ENCODE measurements at places on chromosomes 11 and 22.

GRCh38 chr11:88179141-88179540 is 3.9 kb upstream of the RAB38 start:
- no peak for DNase-seq

DNA sequence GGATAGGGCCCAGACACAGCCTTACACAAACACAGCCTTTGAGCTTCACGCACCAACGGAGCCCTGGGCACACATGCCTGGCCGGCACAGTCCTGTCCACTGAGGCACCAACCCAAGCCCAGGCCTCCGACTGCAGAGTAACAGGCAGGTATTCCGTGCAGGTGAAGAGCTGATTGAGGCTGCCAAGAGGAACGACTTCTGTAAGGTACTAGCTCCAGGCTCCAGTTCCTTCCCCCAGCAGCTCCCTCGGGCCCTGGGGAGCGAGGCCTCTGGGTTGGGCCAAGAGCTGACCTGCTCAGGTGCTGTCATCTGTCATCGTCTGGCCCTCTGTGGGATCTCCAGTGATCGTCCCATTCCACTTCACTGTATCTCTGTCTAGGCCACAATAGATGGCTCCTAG is 3.2 kb upstream of the MDK start:
- no peak for DNase-seq

DNA sequence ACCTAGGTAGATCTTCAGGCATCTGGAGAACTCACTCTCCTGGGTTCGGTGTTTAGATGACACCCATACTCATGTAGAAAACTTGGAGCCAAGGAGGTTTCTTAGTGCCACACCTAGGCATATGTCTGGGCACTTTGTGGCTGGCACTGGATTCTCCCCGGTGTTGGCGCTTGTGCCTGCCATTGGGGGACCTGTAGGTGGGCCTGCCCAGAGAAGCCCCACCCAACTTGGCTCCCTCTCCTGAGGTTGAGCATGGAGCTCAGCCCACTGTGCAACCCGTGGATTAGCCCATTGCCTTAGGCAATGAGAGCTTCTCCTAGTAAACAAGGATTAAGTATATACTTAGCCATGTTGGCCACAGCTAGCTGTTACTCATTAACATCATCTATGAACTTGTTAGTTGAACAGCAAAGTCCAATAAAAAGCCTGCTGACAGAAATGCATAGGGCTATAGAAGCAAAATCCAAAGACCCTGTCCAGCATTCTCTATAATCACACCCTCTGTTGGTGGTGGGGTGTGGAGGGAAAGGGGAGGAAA is 335.5 kb upstream of the CHORDC1 start:
- no peak for DNase-seq

DNA sequence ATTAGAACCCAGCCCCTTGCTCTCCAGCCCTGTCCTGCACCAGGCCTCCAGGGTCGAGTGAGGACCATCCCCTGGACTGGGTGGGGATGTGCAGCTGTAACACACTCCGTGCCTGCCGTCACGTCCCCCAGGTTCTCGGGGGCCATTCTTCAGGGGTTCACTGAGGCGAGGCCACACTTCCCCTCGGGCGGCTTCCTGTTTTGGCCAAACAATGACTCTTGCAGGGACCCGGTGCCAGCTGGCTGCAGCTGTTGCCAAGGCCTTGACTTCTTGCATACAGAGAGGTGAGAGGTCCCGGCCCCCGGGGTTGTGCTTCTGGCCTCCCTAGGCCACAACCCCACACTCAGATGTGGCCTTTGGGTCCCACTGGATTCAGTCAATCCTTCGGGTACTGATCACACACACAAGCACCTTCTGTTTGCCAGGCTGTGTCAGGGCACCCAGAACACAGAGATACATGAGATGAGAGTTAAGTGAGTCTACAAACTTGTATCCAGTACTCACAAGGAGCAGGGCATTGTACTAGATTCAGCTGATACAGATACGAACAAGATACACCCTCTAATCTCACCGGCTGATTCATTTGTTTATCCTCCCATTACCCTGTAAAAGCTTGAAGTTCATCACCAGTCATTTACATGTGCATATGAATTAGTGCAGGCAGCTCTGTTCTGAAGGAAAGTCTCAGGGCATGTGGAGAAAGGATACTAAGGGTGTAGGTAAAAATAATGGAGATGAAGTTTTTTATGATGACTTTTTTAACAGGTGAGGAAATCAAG is 32.9 kb downstream of the LRRC32 start:
- DNase-seq = no peak

- peak; percentile 27 for DNase-seq
Measured at GRCh38 chr11:73308003-73308960, at the start of gene ARHGEF17. TSS of gene ARHGEF17 (plus strand) at chr11:73308276. CDS start at chr11:73308639, 363 bp downstream.

GRCh38 chr22:17576470-17576869 is 13.2 kb downstream of the SLC25A18 start:
- no peak for DNase-seq

DNA sequence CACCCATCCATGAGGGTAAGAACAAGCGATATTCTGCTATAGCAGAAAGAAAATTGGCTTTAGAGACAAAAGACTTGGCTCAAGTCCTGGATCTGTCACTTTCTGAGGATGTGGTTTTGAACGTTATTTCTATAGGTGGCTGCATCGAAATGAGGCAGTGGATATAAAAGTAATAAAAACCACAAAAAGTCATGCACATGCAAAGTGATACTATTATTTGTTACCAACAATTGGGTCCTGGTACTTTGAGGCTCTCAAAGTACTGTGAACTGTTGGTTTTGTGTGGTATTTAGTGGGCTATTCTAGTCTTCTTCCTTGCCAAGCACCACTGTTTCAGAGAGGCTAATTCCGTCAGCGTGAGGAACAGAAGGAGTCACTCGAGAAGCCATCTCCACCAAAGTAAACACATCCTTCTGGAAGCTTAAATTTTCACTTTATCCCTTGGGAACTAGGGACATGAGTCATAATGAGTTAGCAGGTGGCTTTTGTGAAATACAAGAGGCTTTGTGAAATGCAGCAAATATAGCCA is 13.1 kb downstream of the UBASH3B start:
- DNase-seq = no peak

DNA sequence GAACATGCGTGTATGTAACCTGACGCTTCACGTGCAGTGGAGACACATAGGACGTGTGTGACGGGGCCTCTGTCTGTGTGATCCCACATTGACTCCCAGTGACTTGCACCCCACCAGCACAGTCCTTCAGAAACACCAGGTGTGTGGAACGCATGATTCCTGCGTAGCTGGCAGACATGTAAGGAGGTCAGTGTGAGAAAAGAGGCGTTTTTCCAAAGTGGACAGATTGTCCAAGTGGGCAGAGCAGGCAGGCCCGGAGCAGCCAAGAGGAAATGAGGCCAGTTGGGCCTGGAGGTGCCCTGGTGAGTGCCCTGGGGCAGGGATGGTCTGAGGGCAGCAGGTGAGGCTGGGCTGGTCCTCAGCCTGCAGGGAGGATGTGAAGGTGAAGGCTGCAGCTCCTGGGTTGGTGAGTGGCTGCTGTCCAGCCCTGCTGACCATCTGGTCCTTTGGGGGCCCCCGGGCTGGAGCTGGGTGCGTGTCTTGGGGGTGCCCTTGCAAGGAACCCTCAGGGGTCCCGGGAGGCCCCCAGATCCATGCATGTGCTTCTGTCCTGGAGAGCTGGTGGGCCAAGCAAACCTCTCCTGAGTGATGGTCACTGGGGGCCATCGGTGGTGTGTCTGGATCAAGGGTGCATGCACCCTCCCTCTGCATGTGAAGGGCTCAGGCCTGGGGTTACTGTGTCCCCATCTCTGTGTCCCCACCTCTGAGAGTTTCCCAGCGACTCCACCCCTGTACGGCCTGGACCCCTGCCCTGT is 26.6 kb downstream of the SHANK3 start:
- DNase-seq = no peak

DNA sequence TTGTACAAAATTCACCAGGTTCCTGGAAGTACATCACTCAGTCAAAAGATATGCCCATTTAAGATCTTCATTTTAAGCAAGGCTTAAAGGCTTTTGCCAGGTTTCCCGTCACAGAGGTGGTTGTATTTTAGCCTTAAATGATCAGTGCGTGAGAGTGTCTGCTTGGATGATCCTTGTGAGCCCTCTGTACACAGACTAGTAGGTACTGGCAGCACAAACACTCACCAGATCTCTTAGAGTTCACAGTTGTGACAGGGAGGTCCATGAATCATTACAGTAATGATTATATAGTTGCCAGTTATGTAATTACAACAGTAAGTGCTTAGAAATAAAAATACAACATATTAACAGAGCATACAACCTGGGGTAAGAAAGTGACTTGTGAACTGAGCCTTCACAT is 84.2 kb upstream of the SLC25A18 start:
- DNase-seq = no peak

- no peak for DNase-seq
Measured at GRCh38 chr11:14725150-14725549, 81.5 kb downstream of the PDE3B start.

- DNase-seq = no peak
Measured at GRCh38 chr11:20668131-20668809, 1.1 kb upstream of the NELL1 start.

DNA sequence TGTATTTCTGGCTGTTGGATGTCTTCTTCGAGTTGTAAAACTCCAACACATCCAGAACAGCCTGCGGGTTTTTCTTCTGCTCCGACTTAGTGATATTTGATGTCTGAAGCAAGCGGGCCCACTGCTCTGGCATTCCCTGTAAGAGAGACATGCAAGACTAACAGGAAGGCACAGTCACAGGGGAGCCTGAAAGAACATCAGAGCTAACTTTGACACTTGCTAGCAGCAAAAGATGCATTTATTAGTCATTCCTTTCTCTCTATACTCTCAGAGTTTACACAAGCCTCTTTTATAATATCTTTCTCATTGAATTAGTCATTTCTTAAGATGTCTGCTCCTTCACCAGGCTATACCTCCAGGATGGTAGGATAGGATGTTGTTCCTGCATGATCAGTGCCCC is 77.8 kb upstream of the GDPD4 start:
- DNase-seq = no peak

DNA sequence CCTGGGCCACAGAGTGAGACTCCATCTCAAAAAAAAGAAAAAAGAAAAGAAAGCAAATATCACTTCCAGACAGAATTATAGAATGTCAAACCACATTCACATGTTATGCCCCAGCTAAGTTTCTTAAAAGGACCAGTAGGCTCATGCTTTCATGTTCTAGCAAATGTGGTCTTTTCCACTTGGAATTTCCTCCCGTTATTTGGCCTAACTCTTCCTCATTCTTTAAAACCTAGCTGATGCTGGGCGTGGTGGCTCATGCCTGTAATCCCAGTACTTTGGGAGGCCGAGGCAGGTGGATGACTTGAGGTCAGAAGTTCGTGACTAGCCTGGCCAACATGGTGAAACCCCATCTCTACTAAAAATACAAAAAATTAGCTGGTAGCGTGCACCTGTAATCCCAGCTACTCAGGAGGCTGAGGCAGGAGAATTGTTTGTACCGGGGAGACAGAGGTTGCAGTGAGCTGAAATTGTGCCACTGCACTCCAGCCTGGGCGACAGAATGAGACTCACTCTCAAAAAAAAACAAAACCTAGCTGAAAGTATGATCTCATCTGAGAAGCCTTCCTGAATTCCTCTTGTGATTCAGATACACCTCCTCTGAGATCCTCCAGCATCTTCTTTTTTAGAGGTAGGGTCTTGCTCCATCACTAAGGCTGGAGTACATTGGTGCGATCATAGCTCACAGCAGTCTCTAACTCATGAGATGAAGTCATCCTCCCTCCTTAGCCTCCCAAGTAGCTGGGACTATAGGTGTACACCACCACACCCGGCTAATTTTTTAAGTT is 50.4 kb downstream of the FCHSD2 start:
- DNase-seq = no peak

DNA sequence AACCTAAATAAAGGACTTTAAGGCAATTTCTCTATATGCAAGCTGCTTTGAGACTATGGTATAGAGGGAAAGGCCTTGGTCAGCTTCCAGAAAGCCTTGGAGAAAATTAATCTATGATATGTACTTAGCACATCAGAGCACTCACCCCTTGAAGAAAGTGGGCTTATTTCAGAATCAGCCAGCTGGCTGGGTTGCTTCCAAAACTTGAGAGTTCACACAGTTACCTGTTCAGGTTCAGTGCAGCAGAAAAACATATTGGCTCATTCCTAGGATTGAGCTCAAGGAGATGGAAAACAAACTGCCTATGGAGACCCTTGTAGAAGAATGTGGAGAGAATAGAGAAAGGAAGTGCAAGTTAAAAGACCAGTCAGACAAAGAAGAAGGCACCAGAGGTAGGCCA is 22.7 kb downstream of the CCDC81 start:
- no peak for DNase-seq

- DNase-seq = peak; percentile 72
Measured at GRCh38 chr11:64165842-64166635, at the start of gene MACROD1. TSS of gene MACROD1 (minus strand) at chr11:64166113. CDS start at chr11:64165994, 119 bp downstream.

- DNase-seq = no peak
Measured at GRCh38 chr11:57158180-57158579, 23.6 kb upstream of the LRRC55 start.

- DNase-seq = no peak
Measured at GRCh38 chr11:11960687-11961086, 47.7 kb downstream of the DKK3 start.

DNA sequence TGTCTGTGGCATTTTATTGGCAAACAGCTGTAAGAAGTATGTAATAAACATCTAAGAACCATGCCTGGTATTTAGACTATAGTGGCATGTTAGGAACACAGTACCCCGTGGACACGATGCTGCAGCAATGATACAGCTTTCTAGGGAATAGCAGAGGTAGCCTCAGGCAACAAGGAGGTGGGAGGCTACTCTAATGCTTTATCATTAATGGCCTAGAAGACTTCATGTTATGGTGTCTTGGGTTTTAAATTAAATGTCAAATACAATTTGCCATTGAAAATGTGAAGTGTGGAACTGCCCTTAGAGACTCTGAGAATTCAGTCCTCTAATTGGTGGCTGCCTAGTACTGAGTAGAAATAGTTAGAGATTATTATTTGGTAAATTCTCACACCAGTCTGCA is 516.9 kb downstream of the CNTN5 start:
- no peak for DNase-seq

GRCh38 chr11:110808248-110808647 is 96.0 kb upstream of the ARHGAP20 start:
- no peak for DNase-seq

- no peak for DNase-seq
Measured at GRCh38 chr11:130798801-130799200, 117.5 kb downstream of the SNX19 start.

All from stimulated activated CD8-positive, alpha-beta memory T cell treated with anti-CD3 and anti-CD28 coated beads, Interleukin-4, amount 100 ng/mL, for 4 hours (primary cell).